ENCODE measurements at places on chromosomes 7 and 10.

DNA sequence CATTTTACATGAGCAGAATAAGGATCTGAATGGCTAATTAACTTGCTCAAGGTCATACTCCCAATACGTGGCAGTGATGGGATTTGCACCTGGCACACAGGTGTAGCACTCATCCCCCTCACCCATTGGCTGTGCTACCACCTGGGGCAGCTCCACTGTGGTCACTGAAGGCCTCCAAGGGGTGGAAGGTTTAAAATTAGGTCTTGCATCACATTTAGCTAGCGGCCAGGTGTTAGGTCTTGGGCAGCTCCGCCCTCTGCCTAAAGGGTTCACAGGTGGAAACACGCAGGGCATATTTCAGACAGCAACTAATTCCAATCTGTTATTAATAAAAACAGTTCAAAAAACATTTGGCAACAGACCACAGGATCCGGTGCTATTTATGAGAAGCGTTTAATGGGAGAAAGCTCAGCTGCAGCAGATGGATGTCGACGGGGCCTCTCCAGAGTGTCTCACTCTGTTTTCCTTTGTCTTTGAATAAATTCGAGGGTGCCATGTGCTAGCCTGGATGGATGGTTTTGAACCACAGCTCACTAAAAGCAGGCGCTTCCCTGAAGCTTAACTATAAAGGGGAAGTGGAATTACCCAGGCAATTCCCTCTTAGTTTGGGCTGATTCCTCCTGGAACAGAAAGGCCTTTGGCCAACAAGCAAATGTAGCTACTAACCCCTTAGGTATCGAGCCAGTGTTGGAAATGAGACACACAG lies 1017.6 kb downstream of the TYW1 start:
- DNase-seq = no peak

GRCh38 chr10:49556723-49557122 lies 17.8 kb upstream of the ERCC6 start:
- DNase-seq = no peak

DNA sequence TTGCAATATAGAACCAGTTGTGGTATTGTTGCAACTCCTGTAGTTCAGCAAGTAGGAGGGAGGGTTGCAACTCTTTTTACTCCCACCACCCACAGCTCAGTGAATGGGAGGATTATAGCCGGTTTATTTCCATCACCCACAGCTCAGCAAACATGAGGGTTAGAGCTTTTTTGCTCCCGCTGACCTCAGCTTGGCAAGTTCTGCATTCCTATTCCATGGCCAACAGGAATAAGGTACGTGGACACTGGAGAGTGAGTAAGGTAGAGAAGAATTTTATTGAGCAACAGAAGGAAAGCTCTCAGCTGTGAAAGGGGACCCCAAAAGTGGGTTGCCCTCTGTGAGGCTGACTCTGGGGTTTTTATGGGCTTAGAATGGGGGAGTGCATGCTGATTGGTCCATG lies 167.1 kb upstream of the SMIM30 start:
- DNase-seq = no peak

DNA sequence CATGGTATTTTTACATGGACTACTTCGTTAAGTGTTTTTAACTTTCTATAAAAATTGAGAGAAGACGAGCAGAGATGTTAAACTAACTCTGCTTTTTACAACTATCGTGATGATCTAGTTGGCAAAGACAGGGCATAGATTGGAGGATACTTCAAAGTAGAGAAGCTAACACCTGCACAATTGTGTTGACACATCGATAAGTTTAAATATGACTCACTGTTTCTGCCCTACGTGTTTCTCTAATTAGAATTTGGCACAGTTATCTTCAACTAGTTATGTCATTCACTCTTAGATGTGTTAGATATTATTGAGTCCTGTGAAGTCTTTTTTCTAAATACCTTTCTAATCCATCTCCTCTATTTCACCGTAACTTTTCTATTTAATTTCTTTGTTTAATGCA lies 68.5 kb upstream of the FERD3L start:
- DNase-seq = no peak

GRCh38 chr7:91463330-91463729 lies 199.1 kb downstream of the FZD1 start:
- DNase-seq = no peak

GRCh38 chr10:35561715-35562114 lies 43.4 kb upstream of the GJD4 start:
- DNase-seq = no peak

GRCh38 chr7:192701-193480 lies 520 bp downstream of the FAM20C start:
- DNase-seq = no peak

GRCh38 chr7:123494193-123494796 lies 40.1 kb downstream of the IQUB start:
- DNase-seq = no peak

GRCh38 chr7:29919790-29920189 lies 69.8 kb downstream of the SCRN1 start:
- DNase-seq = no peak

DNA sequence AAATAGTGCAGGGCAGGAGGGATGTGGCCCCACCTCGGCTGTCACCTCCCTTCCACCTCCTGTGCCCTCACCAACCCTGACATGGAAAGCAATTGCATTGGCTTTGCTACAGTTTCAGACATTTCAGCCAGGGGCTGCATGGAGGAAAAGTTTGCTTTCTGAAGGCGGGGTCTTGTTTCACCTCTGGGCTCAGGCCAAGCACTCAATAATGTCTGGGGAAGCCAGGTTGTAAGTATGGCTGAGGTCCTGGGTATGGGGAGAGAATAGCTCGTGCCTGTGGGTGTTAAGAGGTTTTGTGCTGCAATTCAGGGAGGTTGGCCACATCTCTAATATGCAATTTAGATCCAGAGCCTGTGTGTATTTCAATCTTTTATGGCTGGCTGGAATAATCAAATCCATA lies 238.4 kb upstream of the MKI67 start:
- no peak for DNase-seq

GRCh38 chr10:92486637-92487036 lies 87.3 kb downstream of the IDE start:
- DNase-seq = no peak

DNA sequence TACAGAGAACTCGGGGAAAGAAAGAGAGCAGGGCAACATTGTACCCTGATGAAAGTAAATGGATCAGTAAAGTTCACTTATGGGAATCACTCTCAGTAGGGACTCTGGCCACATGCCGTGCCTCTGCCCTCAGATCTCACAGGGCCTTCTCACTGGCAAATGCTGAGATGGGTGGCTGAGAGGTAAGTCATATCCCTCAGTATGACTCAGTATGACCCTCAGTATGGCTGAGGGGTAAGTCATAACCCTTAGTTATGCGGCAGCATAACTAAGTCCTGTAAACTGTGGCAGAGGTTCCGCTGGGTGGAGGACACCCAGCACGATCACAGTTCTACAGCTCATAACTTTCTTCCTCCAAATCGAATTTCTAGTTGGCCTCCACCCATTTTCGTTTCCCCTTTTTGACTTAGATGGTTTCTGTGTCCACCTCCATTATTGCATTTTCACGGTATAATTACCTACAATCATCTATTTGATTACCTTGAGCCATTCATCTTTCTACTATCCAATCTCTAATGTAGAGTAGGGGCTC lies 26.5 kb upstream of the WNT16 start:
- no peak for DNase-seq

GRCh38 chr7:7639847-7640220 lies 718 bp upstream of the UMAD1 start:
- no peak for DNase-seq

GRCh38 chr10:63899673-63900300 lies 378.6 kb downstream of the REEP3 start:
- DNase-seq = no peak

GRCh38 chr7:130902755-130903357 lies 168.8 kb upstream of the KLF14 start:
- DNase-seq = no peak

DNA sequence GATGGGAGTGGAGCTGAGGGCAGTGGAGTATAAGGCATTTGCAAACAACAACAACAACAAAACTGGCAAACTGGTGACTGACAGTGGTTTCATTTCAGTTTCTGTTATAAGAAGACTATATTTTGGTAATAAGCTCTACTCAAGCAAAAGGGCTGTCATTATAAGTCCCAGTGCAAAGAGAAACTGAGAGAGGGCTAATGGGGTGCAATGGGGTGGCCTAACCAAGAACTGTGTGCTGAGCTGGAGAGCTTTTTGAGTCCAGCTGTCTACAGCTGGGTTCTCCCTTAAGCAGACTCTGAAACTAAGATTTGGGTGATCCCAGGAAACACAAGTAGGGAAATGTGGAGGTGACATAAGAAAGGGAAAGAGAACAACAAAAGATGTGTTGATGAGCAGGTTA lies 439.3 kb downstream of the ADRA2A start:
- no peak for DNase-seq

DNA sequence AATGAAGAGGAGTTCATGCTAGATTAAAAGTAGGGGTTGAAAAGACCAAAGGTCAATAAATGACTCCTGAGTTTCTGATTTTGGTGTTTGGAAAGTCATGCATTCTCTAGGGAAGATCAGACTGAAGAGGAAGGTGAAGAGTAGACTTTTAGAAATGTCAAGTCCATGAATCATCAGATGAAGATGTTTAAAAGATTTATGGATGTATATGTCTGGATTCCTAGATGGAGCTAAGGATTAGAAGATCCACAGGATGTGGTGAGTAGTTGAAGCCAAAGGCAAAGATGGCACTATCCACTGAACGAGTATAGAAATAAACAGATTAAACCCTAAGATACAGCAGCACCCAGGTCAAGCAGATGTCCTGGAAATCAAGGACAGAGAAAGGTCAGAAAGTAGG lies 298.5 kb downstream of the GPAM start:
- DNase-seq = no peak

GRCh38 chr7:56092789-56093531 lies at the start of gene PHKG1:
TSS of gene PHKG1 (minus strand) at chr7:56092952. CDS start at chr7:56088941, 4,011 bp downstream.
- no peak for DNase-seq

- no peak for DNase-seq
Measured at GRCh38 chr10:75827587-75828021, 396.2 kb downstream of the LRMDA start.

DNA sequence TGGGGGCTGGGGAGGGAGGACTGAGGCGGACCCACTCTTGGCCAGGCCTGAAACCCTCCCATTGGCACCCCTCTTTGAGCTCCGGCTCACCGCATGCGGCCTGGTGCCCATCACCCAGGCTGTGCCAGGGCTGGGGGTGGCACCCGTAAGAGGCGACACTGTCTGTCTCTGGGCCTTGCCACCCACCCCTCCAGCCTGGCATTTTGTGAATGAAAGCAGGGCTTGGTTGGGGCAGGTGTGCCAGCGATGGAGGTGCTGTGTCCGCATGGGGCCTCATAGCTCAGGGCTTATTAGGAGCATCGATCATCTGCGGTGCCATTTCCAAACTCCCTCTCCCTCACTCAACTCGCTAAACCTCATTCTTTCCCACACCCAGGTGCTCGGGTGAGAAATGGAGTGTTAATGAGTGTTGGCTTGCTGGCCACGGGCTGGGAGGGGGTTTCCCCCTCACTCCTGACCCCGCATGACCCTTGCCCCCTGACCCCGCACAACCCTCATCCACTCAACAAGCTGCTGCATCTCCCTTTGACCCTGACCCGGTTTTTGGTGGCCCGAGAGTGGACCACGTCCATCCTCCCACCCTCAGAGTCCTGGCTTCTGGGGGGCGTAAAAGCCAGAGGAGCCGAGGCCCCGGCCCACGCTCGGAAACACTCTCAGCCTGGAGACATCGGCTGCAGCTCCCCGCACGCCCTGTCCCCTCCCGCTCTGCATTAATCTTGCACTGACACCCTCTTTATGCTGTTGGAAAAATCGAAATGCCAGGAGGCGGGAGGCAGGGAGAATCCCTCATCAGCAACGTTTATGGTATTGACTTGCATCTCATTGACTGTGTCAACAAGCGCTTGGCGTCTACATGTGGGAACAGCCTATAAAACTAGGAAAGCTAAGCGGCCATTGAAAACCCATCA lies 161.2 kb downstream of the DNAJB6 start:
- DNase-seq = no peak

GRCh38 chr7:137590756-137591305 lies 247.3 kb upstream of the PTN start:
- DNase-seq = no peak

GRCh38 chr7:139896288-139896687 lies 67.2 kb downstream of the TBXAS1 start:
- no peak for DNase-seq

DNA sequence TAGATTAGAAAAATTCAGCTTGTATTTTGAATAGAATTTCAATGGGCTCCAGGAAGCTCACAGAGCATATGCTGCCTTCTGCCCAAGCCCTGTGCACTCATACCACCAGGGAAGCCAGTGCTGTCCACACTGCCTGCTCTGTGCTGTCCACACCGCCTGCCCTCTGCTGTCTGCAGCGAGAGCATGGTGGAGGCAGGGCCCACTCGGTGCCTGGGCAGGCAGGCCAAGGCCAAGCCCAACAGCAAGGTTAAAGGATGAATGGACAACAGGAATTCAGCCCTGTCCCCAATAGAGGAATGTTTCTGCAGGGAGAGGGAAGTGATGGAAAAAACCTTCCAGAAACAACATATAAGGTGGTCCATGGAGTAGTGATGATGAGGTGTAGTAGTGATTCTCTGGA lies 146.8 kb downstream of the GFRA1 start:
- DNase-seq = no peak

DNA sequence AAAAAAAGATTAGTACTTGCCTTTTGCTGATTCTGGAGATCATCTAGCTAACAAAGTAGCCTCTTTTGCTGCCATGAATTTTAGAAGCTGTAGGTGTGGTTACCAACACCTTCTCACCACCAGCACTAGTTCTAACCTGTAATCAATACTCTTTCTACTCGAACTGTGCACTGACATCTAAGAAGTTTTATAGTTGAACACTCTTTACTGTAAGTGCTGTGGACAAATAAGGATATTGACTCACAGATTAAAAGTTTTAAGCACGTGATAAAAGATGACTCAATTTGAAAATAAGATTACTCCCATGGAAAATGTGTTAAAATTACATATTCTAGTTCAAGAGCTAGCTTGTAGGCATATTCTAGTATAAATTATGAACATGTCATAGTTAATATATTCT lies 89.9 kb downstream of the REEP3 start:
- no peak for DNase-seq

GRCh38 chr10:85148693-85149640 lies 820.6 kb downstream of the CCSER2 start:
- no peak for DNase-seq

DNA sequence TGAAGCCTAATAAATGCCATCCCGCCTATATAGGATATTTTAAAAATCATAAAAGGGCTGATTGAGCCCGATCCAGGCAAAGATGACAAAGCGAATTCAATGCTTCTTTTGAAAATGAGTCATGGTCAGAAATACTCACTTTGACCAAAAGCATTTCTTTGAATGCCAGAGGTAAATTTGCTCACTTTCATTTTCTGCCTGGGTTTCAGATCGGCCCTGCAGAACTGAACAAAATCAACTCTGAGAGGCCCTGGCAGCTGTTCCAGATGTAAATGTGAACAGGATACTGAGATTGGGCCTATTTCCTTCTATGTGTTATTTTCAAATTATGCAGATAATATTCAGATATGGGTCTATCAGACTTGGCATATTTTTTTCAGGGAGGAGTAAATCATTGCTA lies 114.8 kb upstream of the ARID5B start:
- DNase-seq = peak; percentile 11

GRCh38 chr7:5689118-5689517 lies 92.3 kb downstream of the RNF216 start:
- DNase-seq = no peak

GRCh38 chr10:117552156-117552631 lies 9.6 kb downstream of the EMX2 start:
- no peak for DNase-seq
